ENCODE measurements at places on chromosomes 13 and 19. TPM values are rescaled to one million over a fixed set of nuclear protein-coding genes. Genes with fewer than 3 reads are reported as not detected.

DNA sequence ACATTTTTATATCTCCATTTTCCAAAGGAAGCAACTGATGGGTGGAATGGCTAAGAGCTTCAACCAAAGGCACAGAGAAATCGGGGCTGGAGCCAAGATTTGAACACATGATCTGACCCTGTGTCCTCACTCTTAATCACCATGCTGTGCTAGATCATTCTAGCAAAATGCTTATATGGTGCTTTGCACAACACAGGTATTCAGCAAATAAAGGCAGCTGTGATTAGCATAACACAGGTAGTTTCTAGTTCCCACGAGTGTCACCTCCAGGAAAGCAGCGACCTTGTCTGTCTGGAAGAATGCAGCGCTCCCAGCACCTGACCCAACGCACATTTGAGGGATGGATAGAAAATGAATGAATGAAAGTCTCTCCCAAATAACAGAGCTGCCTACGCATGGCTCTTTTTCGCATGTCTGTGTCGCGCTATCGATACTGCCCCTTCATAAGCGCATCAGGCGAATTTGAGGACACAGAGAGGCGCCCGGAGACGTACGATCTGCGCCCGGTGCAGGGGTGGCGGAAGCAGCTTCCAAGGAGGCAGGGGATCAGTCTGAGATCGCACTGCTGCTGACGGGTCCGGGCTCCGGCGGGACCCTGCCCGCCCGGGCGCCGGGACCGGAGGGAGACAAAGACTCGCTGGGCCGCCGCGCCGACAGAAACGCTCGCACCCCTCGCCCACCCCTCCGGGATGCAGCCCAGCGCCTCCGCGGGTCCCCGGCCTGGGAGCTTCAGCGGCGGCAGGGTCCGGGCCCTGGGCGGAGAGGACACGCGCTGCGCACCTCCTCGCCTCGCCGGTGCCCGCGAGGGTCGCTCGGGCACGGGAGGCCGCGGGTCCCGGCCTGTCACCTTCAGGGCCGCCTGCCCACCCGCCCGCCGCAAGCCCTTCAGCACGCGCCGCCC is 609 bp downstream of the EPS15L1 start:
- DNase-seq = peak; percentile 60

DNA sequence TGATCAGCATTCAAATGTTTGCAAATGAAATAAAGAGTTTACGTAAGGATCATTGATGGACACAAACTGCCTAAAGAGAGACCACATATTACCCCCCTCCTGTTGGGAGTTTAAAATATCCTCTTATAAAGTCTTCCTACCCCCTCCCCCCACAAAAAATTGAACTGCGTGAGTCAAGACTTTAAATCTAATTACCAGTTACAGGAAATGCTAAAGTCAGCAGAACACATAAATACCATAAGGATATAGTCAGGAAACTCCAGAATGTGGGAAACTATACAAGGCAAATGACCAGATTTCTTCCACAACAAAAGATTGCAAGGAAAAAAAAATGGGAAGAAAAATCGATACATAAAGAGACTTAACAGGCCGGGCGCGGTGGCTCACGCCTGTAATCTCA is 44.4 kb upstream of the FARP1 start:
- no peak for DNase-seq

GRCh38 chr13:19185865-19186645 is 4.4 kb upstream of the TUBA3C start:
- DNase-seq = no peak

GRCh38 chr19:32223595-32224370 is 121.6 kb upstream of the ZNF507 start:
- peak; percentile 52 for DNase-seq

DNA sequence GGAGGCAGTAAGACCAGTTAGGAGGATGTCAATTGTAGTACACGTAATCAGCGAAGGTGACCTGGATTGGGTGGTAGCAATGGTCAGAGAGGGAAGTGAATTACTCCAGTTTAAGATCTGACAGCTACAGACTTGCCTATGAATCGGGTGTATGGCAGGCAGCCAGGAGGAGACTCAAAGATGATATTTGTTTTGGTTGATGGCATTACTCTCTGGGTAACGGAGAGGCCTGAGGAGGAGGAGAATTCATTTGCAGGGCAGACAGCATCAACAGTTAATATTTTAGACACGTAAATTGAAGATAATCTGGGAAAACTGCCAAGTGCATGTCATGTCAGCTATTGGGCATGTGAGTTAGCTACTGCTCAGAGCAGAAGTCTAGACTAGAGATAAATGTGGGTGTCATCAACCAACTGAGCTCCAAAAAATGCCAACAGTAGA is 109.2 kb downstream of the SGCG start:
- no peak for DNase-seq

Gene ICAM3
- 122 TPM for total RNA-seq

Gene TRPM4
- total RNA-seq = 1.5 TPM

- no peak for DNase-seq
Observed at GRCh38 chr13:70527599-70527998, 419.3 kb upstream of the KLHL1 start.

Gene ZNF20
- 3.2 TPM for total RNA-seq

Gene FFAR3
- total RNA-seq = 3.1 TPM

Gene SLC10A2
- not detected for total RNA-seq

DNA sequence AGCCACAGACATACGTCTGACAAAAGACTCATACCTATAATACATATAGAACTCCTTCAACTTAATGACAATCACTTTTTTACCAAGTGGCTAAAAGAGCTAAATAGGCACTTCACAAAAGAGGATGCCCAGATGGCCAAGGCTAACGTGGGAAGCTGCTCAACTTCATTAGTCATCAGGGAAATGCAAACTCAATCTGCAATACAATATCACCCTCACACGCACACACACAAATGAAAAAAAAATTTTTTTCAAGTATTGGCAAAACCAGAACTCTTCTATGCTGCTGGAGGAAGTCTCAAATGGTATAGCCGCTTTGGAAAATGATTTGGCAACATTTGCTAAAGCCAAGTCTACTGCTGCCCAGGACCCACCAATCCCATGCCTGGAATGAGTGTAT is 14.6 kb upstream of the DNMT1 start:
- DNase-seq = no peak

DNA sequence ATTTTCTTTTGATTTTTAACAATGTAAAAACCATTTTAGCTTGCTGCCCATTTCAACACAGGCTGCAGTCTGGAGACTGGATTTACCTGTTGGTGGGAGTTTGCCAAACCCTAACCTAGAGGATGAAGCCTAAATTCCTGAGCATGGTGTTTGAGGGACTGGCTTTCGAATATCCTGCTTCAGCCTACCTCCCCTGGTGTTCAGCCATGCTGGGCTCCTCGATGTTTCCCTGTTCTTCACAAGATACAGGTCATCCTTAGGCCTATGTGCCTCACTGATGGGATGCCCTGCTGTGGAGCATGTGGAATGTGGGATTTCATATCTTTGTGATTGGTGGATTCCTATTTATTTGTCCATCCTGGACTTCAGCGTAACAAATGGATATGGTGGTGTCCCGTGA is 20.4 kb upstream of the ERCC5 start:
- no peak for DNase-seq
